ENCODE measurements at places on chromosomes 2 and 18.

DNA sequence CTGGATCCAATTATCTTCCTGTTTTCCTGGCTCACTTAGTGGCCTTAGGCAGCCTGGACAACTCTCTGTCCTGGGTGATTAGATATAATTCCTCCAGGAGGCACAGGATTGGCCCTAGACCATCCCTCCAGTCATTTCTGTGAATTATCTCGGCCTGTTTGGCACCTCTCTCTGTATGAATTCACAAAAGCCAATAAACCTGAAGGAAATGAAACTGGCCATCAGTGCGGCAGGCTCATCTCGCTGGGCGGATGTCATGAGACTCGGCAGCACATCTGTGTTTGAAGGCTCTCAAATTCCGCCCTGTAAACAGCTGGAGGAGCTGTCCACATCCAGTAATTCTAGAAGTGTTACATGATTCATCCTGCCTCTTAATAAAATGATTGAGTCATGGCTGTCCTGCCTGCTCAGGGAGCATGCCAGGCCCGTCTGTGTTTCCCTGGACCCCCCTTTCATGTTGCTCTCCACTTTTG, 38.6 kb downstream of the ACOXL start:
- DNase-seq, result no peak

GRCh38 chr2:11710632-11711353, 35.6 kb upstream of the LPIN1 start:
- no peak for DNase-seq

GRCh38 chr18:78630981-78631510, 348.6 kb upstream of the SALL3 start:
- no peak for DNase-seq

DNA sequence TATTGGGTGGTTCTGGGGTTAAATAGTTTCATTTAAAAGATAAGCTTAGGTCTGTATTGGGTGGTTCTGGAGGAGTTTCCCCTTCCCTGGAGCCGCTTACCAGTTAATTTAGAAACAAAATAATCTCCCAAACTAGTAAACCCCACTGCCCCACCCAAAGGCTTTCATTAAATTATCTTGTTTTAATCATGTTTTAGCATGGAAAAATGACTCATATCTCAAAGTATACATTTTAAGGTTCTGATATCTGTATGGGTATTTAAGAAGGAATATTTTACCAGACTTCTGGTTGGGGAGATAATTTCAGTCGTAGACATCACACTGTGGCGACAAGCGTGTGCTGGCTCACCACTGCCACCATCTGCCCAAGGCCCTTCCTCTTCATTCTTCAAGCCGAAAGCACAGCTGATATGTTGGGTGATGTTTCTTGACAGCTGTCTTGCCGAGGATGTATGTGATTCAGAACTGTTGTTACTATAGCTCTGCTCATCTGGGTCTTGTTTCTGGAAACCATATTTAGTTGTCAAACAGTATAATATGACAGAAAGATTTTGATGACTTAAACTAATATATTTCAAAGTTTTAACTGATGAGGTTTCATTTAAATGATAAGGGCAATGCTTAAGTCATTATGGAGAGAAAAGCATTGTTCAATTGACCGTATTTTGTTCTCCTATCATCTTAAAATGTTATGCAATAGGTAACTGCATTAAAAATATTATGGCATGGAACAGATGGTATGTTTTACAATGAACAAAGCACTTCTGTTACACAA, 5.1 kb downstream of the FIGLA start:
- peak; percentile 19 for DNase-seq

GRCh38 chr18:32335228-32335627, 135.5 kb downstream of the GAREM1 start:
- no peak for DNase-seq

DNA sequence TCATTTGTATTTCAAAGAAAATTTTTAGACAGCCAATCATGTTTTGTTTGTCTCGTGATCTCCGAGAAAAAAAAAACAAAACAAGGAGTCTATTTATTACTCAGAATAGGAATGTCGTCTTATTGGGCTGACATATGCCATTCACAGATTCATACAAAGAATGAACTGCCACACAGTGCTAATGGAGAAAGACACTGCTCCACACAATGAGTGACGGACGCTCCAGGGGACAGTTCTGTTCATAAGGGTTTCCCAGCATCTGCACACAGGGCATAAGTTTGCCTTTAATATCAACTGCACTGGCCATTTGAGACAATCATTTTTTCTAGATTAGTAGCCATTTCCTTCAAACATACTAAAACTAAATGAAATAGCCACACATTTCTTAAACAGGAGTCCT, 3.4 kb downstream of the SERTAD2 start:
- DNase-seq, result no peak

DNA sequence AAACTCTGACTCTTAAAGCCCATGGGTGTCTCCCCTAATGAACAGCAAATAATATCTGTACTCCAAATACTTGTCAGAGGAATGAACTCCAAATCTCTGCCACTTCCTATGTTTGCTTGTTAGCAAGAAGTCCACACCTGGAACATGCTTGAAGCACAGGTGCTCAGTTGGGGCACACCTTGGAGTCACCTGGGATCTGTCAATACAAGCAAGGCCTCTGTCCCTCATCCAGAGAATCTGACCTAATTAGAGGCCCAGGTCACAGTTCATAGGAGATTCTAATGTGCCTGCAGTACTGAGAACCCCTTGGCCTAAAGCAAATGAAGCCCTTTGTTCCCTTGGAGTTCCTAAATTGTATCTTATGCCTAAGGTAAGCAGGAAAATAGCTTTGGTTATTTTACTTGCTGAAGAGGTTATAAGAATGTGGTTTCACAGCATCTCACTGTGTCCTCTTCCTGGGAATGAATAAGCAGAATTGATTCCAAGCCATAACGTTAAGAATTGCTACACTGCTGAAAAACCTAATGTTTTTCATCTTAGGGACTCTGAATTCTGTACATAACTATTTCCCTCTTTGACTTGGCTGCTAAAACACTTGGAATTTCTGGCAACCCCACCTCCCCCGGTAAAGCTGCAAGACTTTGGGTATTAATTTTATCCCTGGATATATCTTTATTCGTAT, 113.4 kb downstream of the PIEZO2 start:
- DNase-seq, result no peak

- DNase-seq, result no peak
Observed at GRCh38 chr18:69529151-69529550, 128.5 kb downstream of the DOK6 start.

- no peak for DNase-seq
Observed at GRCh38 chr2:8285081-8285480, 396.8 kb upstream of the ID2 start.

GRCh38 chr2:177340158-177340557, 52.4 kb upstream of the AGPS start:
- no peak for DNase-seq

All from hepatic stellate cell (primary cell).